K562 (cell line): ENCODE measurements at places on chromosomes 2 and 18. TPM values are rescaled to one million over a fixed set of nuclear protein-coding genes. Genes with fewer than 3 reads are reported as not detected.

Gene MRPL53
- total RNA-seq, result 80.8 and 87.9 TPM in 2 replicates

Gene UGT1A1
- total RNA-seq, result not detected in 2 replicates

Gene CEBPZOS
- total RNA-seq, result 48.0 and 48.9 TPM in 2 replicates

Gene REG3A
- total RNA-seq, result 0.31 TPM in 1 of 2 replicates, not detected in the other

Gene ACMSD
- not detected in 2 replicates for total RNA-seq

Gene POTEJ
- total RNA-seq, result not detected in 2 replicates

Gene GPR155
- total RNA-seq, result 0.11 TPM in 2 replicates

Gene SPATA3
- total RNA-seq, result not detected in 2 replicates

Gene TNFRSF11A
- 0.04 TPM in 2 replicates for total RNA-seq

Gene AQP12A
- total RNA-seq, result not detected in 2 replicates

Gene ZNF516
- total RNA-seq, result 0.20 and 0.56 TPM in 2 replicates

Gene DNAH6
- 0.49 TPM in 1 of 2 replicates, not detected in the other for total RNA-seq

Gene CNGA3
- not detected in 2 replicates for total RNA-seq

Gene RND3
- total RNA-seq, result 0.51 and 0.64 TPM in 2 replicates

Gene VWA3B
- total RNA-seq, result not detected in 2 replicates

Gene MAL
- not detected in 2 replicates for total RNA-seq

Gene OXER1
- not detected in 2 replicates for total RNA-seq

Gene TMEM247
- total RNA-seq, result 4.7 and 4.9 TPM in 2 replicates

Gene C2orf80
- total RNA-seq, result not detected in 2 replicates

Gene MYO7B
- total RNA-seq, result not detected in 2 replicates

Gene C2orf66
- total RNA-seq, result not detected in 2 replicates

Gene DCTN1
- total RNA-seq, result 61.0 and 71.7 TPM in 2 replicates

Gene SKOR2
- not detected in 2 replicates for total RNA-seq

Gene PLEK
- total RNA-seq, result 0.33 and 0.56 TPM in 2 replicates

Gene SKA1
- 38.1 and 41.2 TPM in 2 replicates for total RNA-seq
